Mucosa of gallbladder (tissue), 1 donor: ENCODE measurements at places on chromosomes 16 and 17.

GRCh38 chr17:6543079-6544010, 13.0 kb downstream of the PITPNM3 start:
- DNase-seq = no peak

DNA sequence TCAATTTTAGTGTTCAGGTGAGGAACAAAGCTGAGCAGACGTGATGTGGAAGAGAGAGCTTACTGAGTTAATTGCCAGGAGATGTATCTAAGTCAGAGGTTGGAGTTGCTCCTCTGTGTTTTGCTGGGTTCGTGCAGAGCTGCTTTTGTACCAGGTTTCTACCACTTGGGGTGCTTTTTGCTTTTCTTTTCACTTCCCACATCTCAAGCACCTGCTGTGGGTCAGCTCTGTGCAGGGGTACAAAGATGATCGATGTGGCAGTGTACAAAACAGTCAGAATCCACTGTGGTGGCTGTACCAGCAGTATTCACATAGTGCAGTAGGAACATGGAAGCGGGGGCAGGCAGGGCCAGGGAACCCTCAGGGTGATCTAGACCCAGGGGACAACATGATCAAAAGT, 14.8 kb downstream of the UNK start:
- DNase-seq = no peak

GRCh38 chr17:74119965-74120364, 83.5 kb upstream of the RPL38 start:
- no peak for DNase-seq

DNA sequence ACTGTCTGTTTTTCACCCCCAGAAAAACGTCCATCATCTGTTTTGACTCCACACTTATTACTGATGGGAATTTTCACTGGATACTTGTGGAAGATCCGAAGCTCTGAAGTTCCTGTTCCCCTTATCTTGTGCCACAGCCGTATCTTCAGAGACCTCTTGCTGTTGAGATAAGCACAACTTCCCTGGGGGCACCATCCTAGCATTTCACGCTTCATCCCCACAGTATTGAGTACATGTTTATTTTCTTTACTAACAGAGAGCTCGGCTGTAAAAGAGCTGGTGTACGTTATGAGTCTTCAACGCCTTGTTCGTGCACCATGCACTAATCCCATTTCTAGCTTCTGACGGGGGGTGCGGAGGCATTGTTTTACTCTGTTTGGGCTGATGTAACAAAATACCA, 813.6 kb upstream of the EEF2KMT start:
- DNase-seq = no peak

- DNase-seq = no peak
Observed at GRCh38 chr16:27826893-27827289, 236.6 kb downstream of the GSG1L start.

DNA sequence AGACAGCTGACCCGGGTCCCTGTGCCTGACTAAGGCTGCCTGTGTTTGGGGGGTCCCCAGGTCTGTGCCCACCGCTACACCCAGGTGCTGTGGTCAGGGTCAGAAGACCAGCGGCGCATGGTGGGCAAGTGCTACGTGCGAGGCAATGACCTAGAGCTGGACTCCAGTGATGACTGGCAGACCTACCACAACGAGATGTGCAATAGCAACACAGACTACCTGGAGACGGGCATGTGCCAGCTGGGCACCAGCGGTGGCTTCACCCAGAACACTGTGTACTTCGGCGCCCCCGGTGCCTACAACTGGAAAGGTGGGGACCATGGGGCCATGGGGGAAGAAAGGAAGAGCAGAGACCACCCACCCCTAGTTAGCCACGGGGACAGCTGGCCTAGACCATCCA, 12.1 kb downstream of the ITGA3 start:
- DNase-seq = no peak

GRCh38 chr16:66159987-66160386, 206.5 kb upstream of the CDH5 start:
- no peak for DNase-seq

GRCh38 chr16:76276745-76277438, at the start of gene CNTNAP4:
Gene CNTNAP4 (plus strand): TSS chr16:76277401. CDS start chr16:76277663, 262 bp downstream.
- DNase-seq = no peak

DNA sequence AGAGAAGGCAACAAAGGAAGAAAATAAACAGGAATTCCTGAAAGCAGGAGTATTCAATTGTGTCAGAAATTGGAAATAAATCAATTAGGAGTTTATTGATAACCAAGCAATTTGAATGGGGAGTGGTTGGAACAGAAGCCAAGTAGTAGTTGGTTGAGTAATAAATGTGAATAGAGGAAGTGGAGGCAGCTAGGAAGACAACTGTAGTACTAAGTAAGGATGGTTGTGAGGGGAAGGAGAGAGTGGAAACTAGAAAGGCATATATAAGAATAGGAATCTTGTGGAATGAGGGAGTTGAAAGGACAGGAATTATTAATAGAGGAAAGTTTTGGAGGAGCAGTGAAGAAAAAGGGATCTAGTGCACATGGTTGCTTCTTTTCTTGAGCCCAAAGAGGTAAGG, 34.4 kb downstream of the NFAT5 start:
- DNase-seq = no peak

GRCh38 chr17:41462705-41463104, 4.5 kb downstream of the KRT32 start:
- DNase-seq = no peak

DNA sequence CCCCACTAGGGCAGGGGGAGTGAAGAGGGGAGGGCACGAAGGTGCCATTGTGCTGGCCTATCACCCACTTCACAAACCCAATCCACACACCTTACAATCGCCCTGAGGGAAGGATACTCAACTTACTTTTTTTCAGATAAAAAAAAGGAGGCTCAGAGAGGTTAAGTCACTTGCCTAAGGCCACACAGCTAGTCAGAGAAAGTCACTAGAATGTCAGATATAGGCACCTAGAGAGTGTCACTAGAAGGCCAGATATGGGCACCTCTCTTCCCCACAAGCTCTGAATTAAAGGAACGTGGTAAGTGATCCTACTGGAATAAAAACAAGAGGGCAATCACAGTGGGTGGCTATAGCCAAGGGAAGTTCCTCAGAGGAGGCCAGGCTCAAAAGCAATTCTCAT, 204.5 kb upstream of the ASIC2 start:
- no peak for DNase-seq
